ENCODE measurements at places on chromosomes 12 and 14.

DNA sequence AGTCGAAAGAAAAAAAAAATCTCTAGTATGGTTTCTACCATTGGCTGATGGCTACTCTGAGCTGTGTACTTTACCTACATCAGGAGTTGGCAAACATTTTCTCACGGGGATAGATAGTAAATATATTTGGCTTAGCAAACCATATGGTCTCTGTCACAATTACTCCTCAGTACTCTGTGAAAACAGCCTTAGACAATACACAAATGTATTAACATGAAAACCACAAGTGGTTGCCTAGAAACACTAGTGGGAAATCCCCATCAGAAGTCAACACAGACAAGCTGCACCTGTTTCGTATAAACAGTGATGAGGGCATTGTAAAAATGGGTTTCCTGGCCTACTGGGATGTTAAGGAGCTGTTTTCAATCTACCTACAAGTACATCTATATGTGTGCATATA, 84.6 kb upstream of the NAV3 start:
- no peak for DNase-seq

DNA sequence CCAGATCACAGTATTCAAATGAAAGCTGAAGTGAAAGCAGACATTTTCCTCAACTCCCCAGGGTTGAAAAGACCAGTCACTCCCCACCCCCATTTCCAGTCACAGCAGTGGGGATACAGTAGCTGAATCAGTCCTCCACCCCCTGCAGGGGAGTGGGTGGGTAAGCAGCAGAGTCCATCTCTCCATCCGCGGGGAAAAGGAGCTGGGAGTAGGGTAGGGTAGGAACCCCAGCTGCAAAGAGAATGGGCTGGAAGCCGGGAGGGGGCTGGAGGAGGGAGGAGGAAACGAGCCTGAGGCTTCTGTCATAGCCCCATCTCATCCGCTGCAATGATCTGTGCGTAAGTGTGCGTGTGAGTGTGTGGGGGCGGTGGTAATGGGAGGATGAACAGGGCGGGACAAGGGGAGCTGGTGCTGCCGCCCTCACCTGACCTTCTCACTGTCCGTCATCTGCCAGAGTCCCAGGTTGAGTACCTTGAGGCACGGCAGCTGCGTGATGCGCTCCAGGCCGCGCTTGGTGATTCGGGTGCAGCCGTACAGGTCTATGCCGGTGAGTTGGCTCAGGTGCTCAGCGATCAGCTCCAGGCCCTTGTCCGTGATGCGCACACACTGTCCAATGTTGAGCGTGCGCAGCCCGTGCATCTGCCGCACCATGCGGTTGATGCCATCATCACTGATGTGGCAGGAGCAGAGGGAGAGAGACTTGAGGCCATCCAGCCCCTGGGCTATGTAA, 1.8 kb downstream of the FBXL14 start:
- DNase-seq: no peak

- no peak for DNase-seq
These were observed 157.6 kb downstream of the AACS start for GRCh38 chr12:125222876-125223275.

GRCh38 chr14:95489214-95490137, 27.0 kb downstream of the SYNE3 start:
- no peak for DNase-seq

GRCh38 chr12:29807129-29807528, 23.4 kb upstream of the TMTC1 start:
- no peak for DNase-seq

DNA sequence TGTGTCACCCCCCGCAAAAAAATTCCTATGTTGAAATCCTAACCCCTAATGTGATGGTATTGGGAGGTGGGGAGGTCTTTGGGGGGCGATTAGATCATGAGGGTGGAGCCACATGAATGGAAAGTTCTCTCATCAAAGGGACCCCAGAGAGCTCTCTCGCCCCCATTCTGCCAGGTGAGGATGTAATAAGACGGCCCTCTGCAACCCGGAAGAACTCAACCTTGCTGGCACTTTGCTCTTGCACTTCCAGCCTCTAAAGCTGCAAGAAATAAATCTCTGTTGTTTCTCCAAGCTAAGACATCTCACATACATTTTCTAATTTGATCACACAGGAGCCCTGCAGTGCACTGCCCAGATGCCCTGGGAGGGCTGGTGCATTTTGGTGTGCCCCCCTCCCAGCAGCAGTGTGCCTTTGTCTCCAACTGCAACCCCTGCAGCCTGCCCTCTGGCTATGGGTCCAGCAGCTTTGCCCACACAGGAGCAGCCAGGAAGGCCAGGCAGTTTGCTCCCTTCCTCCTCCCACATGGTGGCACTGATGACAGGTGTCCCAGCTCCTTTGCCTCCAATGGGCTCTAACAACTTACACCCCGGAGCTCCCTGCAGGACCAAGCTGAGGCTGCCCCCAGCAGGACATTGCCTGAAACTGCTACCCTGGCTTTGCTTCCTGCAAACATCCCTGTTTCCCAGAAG, 59.3 kb downstream of the C14orf132 start:
- no peak for DNase-seq

DNA sequence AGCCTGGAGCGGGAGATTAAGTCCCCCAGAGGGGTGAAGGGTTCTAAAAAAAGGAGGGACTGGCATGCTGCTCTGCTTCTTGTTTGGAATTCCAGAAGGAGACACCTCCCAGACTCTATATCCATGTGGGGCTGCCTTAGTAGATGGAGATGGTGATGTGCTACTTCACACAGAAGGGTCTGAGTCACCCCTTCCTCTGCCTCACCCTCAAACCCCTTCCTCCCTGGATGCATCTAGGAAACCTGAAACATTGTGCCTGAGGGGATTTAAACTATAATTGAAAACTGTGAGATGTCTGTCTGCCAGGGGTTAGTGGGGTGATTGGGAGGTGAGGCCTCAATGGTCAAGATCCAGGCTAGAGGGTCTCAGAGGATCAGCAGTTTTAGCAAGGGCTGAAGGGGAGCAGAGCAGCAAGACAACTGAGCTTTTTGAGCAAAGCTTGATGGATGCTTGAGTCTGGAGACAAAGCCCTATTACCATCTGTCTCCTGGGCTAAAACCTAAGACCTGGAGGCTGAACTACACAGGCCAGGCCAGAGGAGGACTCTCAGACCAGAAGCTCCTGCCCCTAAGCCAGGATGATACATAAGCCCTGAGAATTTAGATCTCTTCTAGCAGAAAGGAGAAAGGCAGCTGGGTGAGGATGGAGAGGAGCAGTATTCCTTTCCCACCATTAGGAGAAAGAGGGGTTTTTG, 314.7 kb upstream of the ATP2B1 start:
- no peak for DNase-seq

GRCh38 chr12:107393043-107393717, 292.4 kb upstream of the PWP1 start:
- no peak for DNase-seq

GRCh38 chr12:131008131-131008912, 54.6 kb downstream of the ADGRD1 start:
- DNase-seq: no peak

- DNase-seq: no peak
These were observed 54.8 kb upstream of the TTC7B start for GRCh38 chr14:90870950-90871604.

DNA sequence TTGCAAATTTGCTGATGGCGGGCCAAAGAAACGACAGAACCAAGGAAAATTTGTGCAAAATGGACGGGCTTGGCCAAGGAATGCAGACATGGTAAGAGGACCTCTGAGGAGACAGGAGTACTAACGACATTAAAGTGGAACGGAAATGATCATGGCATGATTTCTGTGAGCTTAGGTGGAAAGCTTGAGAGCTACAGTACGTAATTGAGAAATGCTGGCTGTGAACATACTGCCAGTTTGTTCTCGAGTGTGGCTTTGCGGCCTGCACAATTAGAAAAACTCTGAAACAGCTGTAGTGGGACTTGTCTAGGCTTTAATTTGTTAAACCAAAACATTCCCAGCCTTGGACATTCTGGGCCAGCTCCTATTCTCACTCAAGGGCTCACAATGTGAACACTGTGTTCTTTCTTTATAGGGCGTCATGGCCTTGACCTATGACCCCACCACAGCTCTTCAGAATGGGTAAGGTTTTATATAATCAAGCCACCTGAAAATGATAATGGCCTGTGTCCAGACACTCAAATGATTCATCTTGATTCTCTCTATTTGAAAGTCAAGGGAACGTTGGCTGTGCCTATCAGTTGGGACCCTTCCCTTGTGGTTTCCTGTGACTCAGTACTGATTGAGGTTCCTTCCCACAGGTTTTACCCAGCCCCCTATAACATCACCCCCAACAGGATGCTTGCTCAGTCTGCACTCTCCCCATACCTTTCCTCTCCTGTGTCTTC, 48.5 kb downstream of the BAZ2A start:
- no peak for DNase-seq

DNA sequence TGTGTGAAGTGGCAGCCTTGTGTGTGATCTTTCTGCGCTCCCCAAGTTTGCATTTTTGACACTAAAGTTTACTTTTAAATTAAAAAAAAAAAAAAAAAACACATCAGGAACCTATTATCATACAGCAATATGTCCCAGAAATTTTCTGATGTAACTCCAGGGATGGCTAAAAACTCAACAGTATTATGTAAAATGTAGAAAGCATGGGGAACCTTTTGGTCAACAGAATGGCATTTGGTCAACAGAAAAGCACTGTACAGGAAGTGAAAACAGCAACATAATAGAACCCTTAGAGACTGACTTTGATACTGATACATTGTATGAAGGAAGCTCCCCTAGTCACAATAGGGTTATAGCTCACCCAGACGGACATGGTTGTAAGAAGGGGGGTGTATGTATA, 224.3 kb downstream of the ITPR2 start:
- no peak for DNase-seq

DNA sequence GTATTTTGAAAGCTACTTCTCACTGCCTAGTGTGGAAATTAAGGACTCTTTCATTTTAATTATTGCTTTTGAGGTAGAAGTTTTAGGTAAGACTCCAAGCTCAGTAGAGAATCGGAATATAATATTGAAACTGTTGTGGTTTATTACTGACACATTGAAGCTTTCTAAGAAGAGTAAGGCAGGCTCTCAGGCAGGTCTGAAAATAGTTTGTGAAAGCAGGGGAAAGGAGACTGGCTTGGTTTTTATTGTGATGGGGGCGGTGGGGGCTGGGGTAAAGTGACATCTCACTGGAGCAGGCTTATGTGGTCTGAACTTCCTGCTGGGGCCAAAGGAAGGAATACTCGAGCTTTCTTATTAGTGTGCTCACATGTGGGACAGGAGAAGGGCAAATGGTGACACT, 79.5 kb downstream of the OTOGL start:
- no peak for DNase-seq

DNA sequence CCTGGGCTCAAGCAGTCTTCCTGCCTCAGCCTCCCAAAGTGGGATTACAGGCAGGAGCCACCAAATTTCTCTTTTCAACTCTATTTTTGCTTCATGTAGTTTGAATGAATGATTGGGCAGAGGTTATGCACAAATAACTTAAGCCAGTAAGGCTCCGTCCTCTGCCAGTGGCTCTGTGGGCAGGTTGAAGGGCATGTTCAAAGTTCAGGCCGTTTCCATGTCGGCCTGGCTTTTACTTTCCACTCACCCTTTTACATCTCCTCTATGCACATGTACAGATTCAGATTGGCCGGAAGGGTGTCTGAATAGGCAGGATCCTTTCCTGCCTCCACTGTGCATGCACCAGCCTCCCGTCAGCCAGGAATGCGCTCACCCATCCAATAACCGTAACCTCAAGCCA, 132.3 kb downstream of the EML1 start:
- DNase-seq: no peak

DNA sequence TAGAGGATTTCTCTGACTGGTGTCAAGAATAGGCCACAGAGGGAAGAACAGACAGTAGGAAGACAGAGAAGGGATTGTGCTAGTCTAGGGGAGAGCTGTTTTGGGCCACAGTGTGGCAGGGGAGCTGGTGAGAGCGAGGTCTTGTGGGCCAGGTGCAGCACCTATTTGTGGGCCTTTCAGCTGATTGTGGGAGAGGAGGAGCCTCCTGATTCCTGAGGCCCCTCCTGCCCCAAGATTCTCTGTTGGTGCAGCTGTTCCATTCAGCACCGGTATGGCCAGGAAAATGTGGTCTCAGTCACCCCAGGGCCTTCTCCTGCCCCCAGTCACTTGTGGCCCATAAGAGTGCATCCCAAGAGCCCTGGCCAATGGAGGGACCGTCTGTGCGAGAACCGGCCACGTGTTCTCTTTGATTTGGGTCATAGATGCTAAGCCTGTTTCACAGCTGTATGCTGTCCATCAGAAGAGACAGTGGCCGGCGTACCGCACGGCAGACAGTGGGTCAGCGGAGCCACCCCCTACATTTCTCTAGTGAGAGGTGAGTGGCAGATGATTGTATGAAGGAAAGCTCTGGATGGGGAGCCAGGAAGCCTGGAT, 27.7 kb downstream of the TPCN1 start:
- no peak for DNase-seq

DNA sequence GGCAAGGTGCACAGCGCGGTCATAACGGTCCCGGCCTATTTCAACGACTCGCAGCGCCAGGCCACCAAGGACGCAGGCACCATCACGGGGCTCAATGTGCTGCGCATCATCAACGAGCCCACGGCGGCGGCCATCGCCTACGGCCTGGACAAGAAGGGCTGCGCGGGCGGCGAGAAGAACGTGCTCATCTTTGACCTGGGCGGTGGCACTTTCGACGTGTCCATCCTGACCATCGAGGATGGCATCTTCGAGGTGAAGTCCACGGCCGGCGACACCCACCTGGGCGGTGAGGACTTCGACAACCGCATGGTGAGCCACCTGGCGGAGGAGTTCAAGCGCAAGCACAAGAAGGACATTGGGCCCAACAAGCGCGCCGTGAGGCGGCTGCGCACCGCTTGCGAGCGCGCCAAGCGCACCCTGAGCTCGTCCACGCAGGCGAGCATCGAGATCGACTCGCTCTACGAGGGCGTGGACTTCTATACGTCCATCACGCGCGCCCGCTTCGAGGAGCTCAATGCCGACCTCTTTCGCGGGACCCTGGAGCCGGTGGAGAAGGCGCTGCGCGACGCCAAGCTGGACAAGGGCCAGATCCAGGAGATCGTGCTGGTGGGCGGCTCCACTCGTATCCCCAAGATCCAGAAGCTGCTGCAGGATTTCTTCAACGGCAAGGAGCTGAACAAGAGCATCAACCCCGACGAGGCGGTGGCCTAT, 875 bp downstream of the HSPA2 start:
- DNase-seq: peak; percentile 31

DNA sequence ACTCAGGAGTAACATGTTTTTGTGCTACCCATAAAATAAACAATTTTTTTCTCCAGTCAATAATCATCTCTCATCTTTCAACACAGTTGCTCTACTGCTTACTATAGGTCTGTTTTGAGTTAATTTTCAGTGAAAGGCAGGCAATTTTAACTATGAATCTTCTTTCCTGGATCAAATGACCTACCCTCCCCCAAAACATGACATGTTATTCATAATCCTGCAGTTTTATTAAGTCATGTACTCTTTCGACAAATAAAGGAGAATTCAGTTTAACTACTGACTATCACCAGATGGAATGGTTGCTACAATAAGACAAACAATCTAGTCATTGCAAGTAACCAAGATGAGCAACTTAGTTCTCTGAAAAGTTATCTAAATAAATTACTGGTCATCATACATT, 106.0 kb upstream of the FAR2 start:
- DNase-seq: no peak
